ENCODE measurements at places on chromosomes 4 and X. TPM values are rescaled to one million over a fixed set of nuclear protein-coding genes. Genes with fewer than 3 reads are reported as not detected.

HMX1 gene
- total RNA-seq: 4.2 TPM

- no peak overlapping the region for H3K4me3 ChIP-seq
- no peaks in the 10 kb centered on the region for H3K27me3 ChIP-seq
- no peaks in the 10 kb centered on the region for H3K4me1 ChIP-seq
- no peaks in the 10 kb centered on the region for H3K36me3 ChIP-seq
Observed at GRCh38 chrX:102077426-102077825, 48.1 kb upstream of the TCEAL2 start.

BEND4 gene
- total RNA-seq: 43.7 TPM

CTAG1A gene
- 14.7 TPM for total RNA-seq

- H3K27ac ChIP-seq: no peak overlapping the region
- H3K36me3 ChIP-seq: no peaks in the 10 kb centered on the region
- no peaks in the 10 kb centered on the region for H3K27me3 ChIP-seq
- no peaks in the 10 kb centered on the region for H3K4me1 ChIP-seq
- H3K4me3 ChIP-seq: no peak overlapping the region
- DNase-seq: no peak
Observed at GRCh38 chrX:154979629-154980028, 42.9 kb downstream of the F8 start.

GRCh38 chrX:34810364-34810763, 132.2 kb upstream of the FAM47B start:
- no peak overlapping the region for H3K27ac ChIP-seq
- no peaks in the 10 kb centered on the region for H3K36me3 ChIP-seq

DNA sequence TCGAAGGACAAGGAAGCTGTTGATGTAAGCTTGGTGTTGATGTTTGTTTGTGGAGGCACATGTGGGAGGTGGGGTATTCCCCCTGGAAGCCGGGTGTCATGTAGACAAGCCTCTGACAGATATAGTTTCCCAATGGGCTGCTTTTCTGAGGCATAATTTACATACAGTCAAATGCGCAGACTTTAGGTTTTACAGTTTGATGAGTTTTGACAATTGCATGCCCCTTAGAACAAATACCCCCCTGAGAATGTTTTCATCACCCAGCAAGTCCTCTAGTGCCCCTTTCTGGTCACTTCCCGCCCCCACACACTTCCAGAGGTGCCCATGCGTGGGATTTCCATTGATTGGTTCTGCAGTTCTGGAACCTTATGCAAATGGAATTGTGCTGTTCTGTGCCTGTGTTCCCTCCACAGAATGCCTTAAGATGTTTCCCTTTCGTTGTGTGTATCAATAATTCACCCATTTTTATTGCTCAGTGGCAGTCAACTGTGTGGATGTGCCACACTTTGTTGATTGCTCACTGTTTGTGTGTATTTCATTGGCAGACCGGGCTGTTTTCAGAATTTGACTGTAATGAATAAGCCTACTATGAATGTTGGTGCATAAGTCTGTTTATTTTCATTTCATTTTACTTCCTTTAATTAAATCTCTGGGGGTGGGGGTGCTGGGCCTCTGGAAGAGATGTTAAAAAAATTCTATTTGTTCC, 8.5 kb downstream of the EVC start:
- no peak overlapping the region for H3K27ac ChIP-seq
- H3K4me1 ChIP-seq: peaks cover 3% of the 10 kb centered on the region
- no peak for DNase-seq

XAGE2 gene
- total RNA-seq: not detected

NXF2 gene
- 19.1 TPM for total RNA-seq

DNA sequence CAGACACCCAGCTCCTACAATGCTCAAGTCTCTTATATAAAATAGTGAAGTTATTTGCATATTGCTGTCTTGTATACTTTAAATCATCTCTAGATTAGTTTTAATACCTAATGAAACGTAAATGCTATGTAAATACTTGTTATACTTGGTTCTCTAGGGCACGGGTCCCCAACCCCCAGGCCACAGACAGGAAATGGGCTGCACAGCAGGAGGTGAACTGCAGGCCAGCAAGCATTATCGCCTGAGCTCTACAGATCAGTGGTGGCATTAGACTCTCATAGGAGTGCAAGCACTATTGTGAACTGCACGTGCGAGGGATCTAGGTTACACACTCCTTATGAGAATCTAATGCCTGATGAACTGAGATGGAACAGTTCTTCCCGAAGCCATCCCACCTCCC, 395.9 kb upstream of the EMCN start:
- H3K36me3 ChIP-seq: no peaks in the 10 kb centered on the region
- no peak overlapping the region for H3K27ac ChIP-seq

- no peak overlapping the region for H3K4me3 ChIP-seq
- no peaks in the 10 kb centered on the region for H3K27me3 ChIP-seq
- no peak overlapping the region for H3K27ac ChIP-seq
Observed at GRCh38 chrX:9493936-9494335, 29.1 kb downstream of the TBL1X start.

- no peak overlapping the region for H3K27ac ChIP-seq
- no peak for DNase-seq
- no peaks in the 10 kb centered on the region for H3K36me3 ChIP-seq
- H3K4me1 ChIP-seq: peaks cover 10% of the 10 kb centered on the region
- no peak overlapping the region for H3K4me3 ChIP-seq
Observed at GRCh38 chr4:82643994-82644733, 82.4 kb upstream of the TMEM150C start.

All from testis (tissue), 5 donors.